ENCODE measurements at places on chromosomes 11 and 22.
A peak's percentile ranks its signal among the peaks of the same experiment; 100 is the strongest.

GRCh38 chr22:16949561-16949960, 58.5 kb downstream of the GAB4 start:
- no peak for DNase-seq

GRCh38 chr11:128917144-128917724, 25.4 kb downstream of the TP53AIP1 start:
- DNase-seq: no peak

GRCh38 chr22:35523167-35523947, 17.3 kb upstream of the RASD2 start:
- DNase-seq: no peak

- DNase-seq: no peak
Observed at GRCh38 chr11:2578929-2579270, 120.9 kb downstream of the KCNQ1OT1 start.

GRCh38 chr22:40050258-40050657, 55.5 kb downstream of the FAM83F start:
- DNase-seq: no peak

DNA sequence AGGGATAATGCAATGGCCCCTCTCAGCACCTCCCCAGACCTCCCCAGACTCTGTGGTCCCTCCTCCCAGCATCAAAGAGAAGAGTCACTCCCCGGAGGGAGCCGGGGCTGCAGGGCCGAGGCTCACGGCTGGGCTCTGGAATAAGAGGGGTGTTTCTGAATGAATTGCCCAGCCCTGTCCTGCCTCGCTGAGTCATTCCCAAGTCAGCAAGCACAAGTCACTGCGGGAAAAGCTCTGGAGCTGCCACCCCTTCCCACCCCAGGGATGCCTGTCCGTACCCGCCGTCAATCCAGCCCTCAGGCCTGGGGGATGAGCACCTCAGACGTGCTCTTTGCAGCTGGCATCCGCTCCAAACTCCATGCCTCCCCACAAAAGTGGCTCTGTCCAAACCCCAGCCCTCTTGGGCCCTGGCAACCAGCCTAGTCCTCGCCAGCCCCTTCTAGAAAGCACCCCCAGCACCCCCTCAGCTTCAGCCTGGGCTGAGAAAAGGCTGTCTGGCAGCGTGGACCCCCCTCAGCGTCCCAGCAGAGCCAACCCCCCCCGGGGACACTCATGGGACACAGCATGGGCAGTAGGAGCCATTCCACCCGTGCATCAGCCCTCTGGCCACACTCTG, 22.7 kb downstream of the CELSR1 start:
- no peak for DNase-seq

GRCh38 chr11:72875736-72876135, 61.5 kb downstream of the ATG16L2 start:
- DNase-seq: no peak

DNA sequence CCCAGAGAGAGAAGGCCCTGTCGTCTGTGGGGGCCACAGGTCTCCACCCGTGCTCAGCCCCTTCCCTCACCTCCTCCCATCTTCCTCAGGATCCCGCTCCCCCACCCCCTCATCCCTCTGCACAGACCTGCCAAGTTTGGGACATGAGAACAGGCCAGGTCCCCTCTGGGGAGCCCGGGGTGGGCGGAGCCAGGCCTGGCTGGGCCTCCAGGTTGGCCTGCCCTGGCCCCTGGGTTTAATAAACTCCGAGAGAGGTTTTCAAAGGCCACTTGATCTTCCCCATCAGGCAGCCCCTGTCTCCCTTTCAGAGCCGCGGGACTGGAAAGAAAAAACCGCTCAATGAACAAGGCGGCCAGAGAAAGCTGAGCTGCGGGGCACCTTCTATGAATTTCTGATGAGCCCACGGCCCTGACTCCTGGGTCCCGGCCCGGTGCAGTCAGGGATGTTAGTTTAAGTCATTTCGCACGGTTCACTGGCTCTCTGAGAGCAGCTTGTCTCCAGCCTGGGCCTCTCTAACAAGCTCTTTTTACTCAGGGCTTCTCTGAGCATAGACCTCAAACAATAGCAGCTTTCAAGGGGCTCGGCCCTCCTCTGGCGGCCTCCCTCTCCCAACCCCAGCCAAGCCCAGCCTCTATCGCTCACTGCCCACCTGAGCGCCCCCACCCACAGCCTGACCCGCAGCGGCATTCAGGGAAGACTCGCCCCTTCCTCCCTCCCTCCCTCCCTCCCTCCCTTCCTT, 64.8 kb downstream of the RPUSD4 start:
- no peak for DNase-seq

DNA sequence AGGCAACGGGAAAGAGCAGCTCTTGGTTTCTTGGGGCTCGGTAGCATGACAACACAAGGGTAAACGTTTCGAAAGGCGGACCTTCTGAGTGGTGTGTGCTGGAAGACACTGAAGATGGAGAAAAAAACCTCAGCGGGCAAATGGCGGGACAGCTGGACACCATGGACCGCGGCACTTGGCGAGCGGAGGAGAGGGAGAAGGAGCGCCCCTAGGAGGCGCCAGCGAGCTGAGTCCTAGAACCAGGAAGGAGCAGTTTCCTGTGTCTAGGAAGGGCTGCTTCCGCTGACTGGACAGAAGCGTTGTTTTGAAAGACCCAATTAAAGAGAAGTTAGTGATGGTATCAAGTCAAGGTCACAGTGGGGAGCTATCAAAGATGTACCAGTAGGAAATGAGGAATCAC, 44.0 kb upstream of the OPCML start:
- no peak for DNase-seq

DNA sequence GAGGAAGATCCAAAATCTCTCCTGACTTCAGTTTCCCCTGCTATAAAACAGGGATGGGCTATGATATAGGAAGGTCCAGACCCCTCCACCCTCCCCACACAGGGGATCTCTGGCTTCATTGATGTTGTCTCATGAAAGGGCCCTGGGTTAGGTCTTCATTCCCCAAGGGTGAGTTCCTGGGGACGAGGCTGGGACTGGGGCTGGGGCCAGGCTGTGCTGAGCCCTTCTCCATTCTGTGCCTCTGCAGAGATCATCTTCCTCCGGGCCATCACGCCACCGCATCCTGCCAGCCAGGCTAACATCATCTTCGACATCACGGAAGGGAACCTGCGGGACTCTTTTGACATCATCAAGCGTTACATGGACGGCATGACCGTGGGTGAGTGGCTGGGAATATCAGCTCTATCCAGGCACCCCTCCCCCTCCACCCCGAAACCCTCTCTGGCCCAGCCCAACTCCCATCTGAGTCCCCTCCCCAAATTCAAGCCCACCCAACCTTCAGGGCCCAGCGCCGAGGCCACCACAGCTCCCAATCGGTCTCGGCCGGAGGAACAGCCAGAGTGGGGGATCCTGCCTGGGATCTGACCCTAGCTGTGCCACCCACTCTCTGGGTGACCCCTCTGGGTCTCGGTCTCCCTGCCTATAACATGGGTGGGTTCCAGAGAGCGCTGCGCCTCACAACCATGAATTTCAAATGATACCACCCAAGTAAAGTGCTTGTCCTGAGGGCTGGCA, 74.2 kb downstream of the FBLN1 start:
- no peak for DNase-seq

- no peak for DNase-seq
Observed at GRCh38 chr11:9130297-9130696, 38.9 kb upstream of the SCUBE2 start.

- DNase-seq: no peak
Observed at GRCh38 chr11:1448882-1449281, 37.7 kb downstream of the MOB2 start.

GRCh38 chr11:37076866-37077265, 478.8 kb upstream of the RAG2 start:
- no peak for DNase-seq

DNA sequence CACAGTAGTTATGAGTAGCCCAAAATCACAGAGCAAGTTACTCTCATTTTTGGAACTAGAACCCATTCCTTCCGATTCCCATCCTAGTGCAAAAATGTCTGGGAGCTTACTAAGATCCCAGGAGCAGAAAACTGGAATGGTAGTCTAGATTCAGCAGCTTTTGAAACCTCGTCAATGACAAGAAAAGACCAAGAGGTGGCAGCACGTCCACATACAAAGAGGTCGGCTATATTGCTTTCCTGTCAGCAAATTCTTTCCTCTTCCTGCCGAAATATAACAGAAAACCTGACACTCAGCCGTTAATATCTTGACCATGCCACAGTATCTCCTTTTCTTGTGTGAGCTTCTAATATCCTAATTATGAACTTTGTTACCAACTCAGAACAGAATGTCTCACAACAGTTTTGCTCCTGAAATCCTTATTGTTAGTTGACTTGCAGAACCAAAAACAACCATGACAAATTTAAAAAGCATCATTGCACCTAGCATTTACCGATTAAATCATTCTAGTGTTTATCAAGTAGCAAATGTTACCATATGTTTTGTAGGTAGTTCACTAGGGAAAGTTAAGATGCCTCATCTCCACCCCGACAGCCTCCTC, 92.8 kb upstream of the OR9G4 start:
- DNase-seq: peak; percentile 0

DNA sequence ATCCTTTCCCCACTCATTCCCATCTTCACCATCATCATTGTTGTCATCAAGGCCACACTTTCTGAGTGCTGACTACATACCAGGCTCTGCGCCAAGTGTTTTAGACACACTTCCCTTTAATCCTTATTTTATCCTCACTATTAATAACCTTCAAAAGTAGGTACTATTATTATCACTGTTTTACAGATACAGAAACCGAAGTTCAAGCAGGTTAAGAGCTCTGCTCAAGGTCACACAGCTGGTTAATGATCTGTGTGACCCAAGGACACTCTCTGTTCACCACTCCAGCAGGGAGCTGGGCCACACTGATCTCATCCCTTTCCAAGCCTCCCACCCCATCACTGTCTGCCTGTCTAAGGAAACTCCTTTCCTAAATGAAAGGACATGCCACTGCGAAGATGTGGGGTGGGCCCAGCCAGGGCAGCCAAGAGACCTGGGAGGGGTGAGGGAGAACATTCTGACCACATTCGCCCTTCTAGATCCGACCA, 17.2 kb upstream of the TSKU start:
- no peak for DNase-seq

DNA sequence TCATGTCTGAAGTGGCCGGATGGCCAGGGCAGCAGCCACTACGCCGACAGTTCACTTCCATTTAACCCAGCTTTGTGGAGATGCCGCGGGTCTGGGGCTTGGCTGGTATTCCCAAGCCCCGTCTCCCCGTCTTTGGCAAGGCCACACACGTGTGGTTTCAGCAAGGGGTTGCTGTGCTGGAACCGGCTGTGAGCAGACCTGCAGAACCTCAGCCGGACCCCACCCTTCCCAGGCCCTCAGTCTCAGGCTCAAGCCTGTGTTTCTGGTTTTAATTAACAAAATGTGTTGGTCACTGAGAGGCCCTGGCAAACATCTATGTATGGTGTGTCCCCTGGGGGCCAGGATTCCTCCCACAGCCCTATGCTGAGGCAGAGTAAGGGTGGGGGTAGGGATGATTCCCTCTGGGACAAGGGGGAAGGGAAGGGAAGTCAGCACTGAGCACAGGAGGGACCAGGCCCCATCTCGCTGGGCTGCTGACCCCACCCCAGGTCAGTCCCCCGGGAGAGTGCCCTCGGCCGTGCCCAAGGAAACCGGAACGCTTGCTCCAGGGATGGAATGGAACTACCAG, 9.3 kb downstream of the OSBPL5 start:
- DNase-seq: no peak

GRCh38 chr22:22745225-22746060, 101.0 kb downstream of the GGTLC2 start:
- no peak for DNase-seq

GRCh38 chr11:103234974-103235373, 125.7 kb downstream of the DYNC2H1 start:
- no peak for DNase-seq

DNA sequence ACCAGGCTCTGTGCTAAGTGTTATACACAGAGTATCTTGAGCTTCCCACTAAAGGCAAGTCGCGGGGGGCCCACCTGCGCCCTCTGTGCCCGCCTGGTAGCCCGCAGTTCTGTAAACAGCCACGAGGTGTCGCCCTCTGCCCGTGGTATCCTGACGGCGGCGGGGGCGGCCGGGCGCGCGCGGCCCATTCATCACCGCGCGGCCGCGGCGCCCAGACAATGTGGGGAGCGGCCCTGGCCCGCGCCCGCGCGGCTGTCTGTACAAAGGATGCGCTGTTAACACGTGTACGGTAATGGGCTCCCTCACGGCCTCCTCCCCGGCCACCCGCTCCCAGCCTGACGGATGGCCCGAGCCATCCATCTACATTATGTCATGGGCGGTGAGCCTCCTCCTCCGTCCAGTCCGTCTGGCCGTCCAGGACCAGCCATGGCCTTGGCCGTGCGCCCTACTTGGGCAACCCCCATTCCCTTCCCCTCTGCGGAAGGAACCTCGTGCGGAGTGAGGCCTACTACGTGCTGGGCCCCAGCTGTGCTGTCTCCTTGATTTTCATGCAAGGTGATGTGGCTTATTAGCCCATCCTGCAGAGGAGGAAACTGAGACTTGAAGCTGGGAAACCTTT, 99.4 kb downstream of the MIAT start:
- peak; percentile 20 for DNase-seq

DNA sequence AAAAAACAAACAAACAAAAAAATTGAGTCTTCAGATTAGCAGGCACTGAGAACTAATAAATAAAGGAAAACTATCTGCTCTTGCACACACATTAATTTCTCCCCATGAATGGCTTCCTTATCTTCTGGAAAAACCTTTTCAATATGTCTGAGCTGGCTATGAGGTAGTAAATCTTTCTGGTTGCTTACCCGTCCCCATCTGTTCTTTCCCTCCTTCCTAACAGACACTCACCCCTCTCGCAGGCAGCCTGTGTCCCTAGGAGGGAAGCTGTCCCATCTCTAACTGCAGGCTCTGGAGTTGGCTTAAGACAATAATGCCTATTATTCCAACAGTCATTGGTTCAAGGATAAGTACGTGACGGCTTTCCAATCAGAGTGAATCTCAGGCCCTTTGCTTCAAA, 8.2 kb upstream of the SCUBE2 start:
- no peak for DNase-seq

DNA sequence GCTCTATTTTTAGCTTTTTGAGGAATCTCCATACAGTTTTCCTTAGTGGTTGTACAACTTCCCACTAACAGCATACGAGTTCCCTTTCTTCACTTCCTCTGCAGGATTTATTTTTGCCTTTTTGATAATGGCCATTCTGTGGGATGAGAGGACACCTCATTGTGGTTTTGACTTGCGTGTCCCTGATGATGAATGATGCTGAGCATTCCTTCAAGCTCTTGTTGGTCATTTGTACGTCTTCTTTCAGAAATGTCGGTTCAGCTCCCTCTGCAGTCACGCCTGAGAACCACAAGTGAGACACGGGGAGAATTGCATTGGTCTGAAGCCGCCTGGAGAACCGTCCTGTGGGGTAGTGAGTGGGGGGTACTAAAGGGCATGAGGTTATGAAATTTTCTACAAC, 2.0 kb upstream of the KRTAP5-10 start:
- no peak for DNase-seq

DNA sequence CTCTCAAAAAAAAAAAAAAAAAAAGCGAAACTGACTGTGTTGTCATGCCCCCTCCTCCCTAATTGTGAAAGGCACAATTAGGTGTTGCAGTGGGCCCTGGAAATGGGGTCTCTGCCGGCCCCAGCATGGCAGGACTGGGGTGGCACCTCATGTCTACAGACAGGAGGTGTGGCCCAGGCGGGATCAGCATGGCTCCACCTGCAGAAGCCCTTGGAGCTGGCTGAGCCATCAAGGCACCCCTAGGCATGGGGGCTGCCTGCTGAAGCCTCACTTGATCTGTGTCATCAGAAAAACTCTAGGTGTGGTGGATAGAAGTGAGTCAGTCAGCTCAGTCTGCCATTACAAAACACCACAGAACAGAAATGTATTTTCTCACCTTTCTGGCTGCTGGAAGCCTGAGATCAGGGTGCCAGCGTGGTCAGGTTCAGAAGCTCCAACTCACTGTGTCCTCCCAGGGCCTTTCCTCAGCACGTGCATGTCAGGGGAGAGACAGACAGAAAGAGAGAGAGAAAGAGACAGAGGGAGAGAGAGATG, 10.1 kb upstream of the B4GALNT4 start:
- DNase-seq: peak; percentile 12

Measured in stimulated activated CD4-positive, alpha-beta T cell treated with anti-CD3 and anti-CD28 coated beads, Interleukin-1b, Interleukin-23, amount 100 ng/mL, for 1 hour (primary cell).